ENCODE measurements at places on chromosomes 3 and 15. TPM values are rescaled to one million over a fixed set of nuclear protein-coding genes. Genes with fewer than 3 reads are reported as not detected.
A peak's percentile ranks its signal among the peaks of the same experiment; 100 is the strongest.

- no peaks in the 10 kb centered on the region for H3K27me3 ChIP-seq
- DNase-seq = no peak
- peaks cover 16% of the 10 kb centered on the region for H3K36me3 ChIP-seq
- no peak overlapping the region for H3K4me3 ChIP-seq
- peaks cover 19% of the 10 kb centered on the region for H3K4me1 ChIP-seq
Observed at GRCh38 chr3:67620869-67621268, 33.5 kb downstream of the SUCLG2 start.

GRCh38 chr3:134126153-134126552 is 96.4 kb upstream of the SLCO2A1 start:
- no peak for DNase-seq
- H3K4me3 ChIP-seq = no peak overlapping the region
- no peaks in the 10 kb centered on the region for H3K27me3 ChIP-seq

DNA sequence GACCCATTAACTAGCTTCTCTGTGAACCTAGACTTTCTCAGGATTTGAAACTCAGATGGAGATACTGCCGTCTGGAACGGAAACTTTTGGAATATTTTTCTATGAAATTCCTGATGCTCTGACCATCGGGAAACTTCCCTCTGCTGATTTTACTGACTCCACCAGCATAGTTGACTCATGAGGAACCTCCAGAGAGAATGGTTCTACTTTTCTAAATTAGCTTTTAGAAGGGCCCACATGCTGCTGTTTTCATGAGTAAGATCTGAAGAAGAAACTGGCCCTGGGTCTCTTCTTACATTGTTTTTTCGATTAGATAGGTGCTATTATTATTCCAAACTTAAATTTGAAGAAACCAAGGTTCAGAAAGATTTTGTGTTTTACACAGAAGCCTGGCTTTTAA is 326.3 kb upstream of the NR2E3 start:
- peaks cover 2% of the 10 kb centered on the region for H3K27me3 ChIP-seq
- H3K36me3 ChIP-seq = no peaks in the 10 kb centered on the region
- no peak overlapping the region for H3K4me3 ChIP-seq
- no peak for DNase-seq
- no peaks in the 10 kb centered on the region for H3K4me1 ChIP-seq

GRCh38 chr3:141928631-141929270 is 52.3 kb downstream of the ATP1B3 start:
- no peak overlapping the region for H3K4me3 ChIP-seq
- H3K27me3 ChIP-seq = no peaks in the 10 kb centered on the region
- H3K36me3 ChIP-seq = peaks cover 28% of the 10 kb centered on the region
- DNase-seq = no peak
- no peak overlapping the region for H3K27ac ChIP-seq

DNA sequence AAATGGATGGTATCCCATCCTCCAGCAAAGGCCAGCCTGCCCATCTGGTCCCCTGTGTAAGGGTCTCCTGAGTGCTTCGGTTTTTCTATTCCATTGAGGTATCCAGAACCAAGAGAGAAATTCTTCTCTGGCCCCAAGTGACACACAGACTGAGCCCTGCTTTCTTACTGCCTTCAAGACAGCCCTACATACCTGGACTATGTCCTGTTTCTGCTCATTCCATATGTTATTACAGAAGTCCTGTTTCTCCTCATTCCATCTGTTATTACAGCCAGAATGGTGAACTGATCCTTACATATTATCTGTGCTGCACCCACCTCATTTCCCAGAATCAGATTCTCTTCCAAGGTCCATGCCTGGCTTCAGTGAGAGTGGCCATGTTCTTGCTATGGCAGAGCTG is 115.2 kb downstream of the DCLK3 start:
- no peaks in the 10 kb centered on the region for H3K27me3 ChIP-seq
- H3K4me1 ChIP-seq = no peaks in the 10 kb centered on the region
- H3K4me3 ChIP-seq = no peak overlapping the region
- H3K36me3 ChIP-seq = no peaks in the 10 kb centered on the region

GRCh38 chr3:24678421-24678865 is 183.8 kb upstream of the THRB start:
- H3K36me3 ChIP-seq = no peaks in the 10 kb centered on the region
- no peak for DNase-seq
- no peak overlapping the region for H3K27ac ChIP-seq
- H3K4me1 ChIP-seq = no peaks in the 10 kb centered on the region
- H3K4me3 ChIP-seq = no peak overlapping the region
- no peaks in the 10 kb centered on the region for H3K27me3 ChIP-seq

DNA sequence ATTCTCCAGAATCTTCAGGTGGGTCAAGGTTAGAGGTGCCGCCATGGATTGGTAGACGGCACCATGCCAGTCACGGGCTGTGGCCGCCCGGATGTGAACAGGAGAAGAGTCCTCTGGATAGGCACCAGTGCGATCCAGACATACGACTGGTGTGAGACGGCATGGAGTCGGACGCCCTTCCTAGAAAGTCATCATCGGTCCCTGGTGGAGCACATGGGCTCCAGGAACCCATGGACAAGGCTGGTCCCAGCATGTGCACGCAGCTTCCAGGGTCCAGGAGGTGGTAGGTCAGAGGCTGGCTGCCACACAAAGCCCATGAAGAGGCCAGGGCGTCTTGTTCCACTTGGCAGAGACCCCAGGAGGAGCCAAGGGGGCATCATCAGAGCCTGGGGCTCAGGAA is 276.1 kb upstream of the LRRC3B start:
- no peak for DNase-seq
- H3K36me3 ChIP-seq = no peaks in the 10 kb centered on the region
- H3K4me1 ChIP-seq = no peaks in the 10 kb centered on the region
- H3K27me3 ChIP-seq = no peaks in the 10 kb centered on the region
- no peak overlapping the region for H3K4me3 ChIP-seq

GRCh38 chr3:59289831-59290230 is 240.0 kb upstream of the CFAP20DC start:
- peaks cover 9% of the 10 kb centered on the region for H3K36me3 ChIP-seq
- DNase-seq = no peak
- no peaks in the 10 kb centered on the region for H3K4me1 ChIP-seq
- H3K27me3 ChIP-seq = no peaks in the 10 kb centered on the region

DNA sequence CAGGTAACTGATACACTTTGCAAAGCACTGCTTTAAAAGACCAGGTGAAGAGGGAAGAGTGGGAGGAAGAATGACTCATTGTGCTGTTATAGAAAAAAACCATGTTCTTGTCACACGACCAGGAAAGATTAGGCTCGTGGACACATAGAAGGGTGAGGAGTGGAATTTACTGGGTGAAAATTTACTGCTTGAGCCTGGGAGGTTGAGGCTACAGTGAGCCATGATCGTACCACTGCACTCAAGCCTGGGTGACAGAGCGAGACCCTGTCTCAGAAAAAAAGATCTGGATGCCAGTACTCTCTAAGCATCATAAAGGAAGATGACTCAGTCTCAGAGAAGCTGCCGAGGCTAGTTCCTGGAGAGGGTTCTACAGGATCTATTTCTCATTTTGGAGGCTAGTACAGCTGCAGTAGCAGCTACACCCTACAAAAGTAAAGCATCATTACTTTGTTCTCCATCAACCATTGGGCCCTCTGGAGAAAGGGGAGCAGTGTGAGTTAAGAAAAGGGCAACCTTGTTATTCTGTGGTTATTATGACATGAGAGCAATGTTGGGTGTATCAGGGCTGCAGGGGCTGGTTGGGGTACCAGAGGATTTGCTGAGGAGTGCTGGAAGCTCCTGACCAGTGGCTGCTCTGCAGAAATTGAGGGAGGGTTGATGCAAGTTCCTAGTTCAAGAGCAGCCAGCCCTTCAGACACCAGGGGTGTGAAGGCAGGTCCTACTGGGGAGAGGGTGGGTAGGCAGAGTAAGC is 75.4 kb downstream of the CMTM8 start:
- DNase-seq = no peak
- no peaks in the 10 kb centered on the region for H3K36me3 ChIP-seq
- H3K27ac ChIP-seq = no peak overlapping the region
- no peak overlapping the region for H3K4me3 ChIP-seq

- no peak overlapping the region for H3K27ac ChIP-seq
- H3K36me3 ChIP-seq = peaks cover 5% of the 10 kb centered on the region
- DNase-seq = no peak
- H3K27me3 ChIP-seq = no peaks in the 10 kb centered on the region
- H3K4me3 ChIP-seq = no peak overlapping the region
- H3K4me1 ChIP-seq = peaks cover 66% of the 10 kb centered on the region
Observed at GRCh38 chr3:172221547-172221946, 182.2 kb downstream of the FNDC3B start.

DNA sequence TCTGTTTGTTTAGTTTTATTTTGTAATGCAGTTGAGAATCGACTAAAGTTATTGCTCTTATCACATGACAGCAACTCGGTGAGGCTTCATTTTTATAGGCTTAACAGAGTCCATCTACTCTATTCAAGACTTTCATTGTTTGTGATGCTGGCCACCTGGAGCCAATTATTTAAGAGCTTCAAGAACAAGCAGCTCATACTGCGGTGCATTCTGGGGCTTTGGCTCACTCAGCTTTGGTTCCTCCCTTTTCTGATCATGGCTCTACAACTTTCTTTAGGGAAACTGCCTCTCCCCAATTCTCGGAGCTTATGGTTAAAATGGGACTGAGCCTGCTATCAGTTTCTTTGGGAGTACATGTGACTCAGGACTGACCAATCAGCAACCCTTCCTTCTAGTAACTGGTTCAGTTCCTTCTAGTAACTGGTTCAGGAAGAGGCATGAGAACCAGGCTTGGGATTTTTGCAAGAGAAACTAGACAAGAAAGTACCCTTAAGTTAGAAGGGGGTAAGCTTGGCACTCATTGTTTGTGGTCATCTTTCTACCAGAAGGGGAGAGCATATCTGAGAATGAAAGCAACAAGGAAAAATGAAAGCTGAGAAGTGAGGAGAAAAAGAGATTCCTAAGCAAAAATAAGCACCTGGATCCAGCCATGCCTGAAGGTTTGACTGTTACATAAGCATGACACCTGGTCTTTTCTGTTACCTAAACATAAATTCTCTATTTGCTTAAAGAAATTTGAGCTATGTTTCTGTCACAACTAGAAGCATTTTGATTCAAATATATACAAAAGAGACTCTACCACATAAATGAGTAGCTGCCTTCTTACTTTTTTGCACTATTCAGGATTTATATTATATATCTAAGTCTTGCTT is 24.1 kb upstream of the ARHGEF3 start:
- H3K27me3 ChIP-seq = peaks cover 12% of the 10 kb centered on the region
- peaks cover 6% of the 10 kb centered on the region for H3K4me1 ChIP-seq
- no peaks in the 10 kb centered on the region for H3K36me3 ChIP-seq
- no peak overlapping the region for H3K4me3 ChIP-seq

GRCh38 chr3:196662711-196663571 is 23.4 kb downstream of the NRROS start:
- H3K4me3 ChIP-seq = no peak overlapping the region
- no peaks in the 10 kb centered on the region for H3K27me3 ChIP-seq
- no peaks in the 10 kb centered on the region for H3K36me3 ChIP-seq
- peaks cover 28% of the 10 kb centered on the region for H3K4me1 ChIP-seq

- no peaks in the 10 kb centered on the region for H3K4me1 ChIP-seq
- peaks cover 8% of the 10 kb centered on the region for H3K27me3 ChIP-seq
- no peak overlapping the region for H3K27ac ChIP-seq
- DNase-seq = peak; percentile 18
Observed at GRCh38 chr15:45795440-45796069, 160.7 kb downstream of the SQOR start.

DNA sequence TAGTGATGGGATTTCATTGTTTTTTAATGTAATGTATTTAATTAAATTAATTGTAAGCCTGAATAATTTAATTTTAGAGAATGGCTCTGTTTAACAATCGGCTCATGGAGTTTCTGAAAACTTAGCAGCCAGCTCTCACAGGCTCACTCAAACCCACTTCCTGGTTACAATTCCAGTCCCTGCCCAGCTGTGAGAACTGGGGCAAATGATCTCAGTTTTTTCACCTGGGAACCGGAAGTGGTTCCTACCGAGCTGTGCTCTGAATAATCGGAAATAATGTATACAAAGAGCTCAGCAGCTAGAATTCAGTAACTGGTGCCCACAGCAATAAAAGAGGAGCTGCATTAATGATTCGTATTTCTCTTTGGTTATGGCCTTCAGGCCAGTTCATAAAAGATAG is 244.3 kb upstream of the MCTP2 start:
- H3K4me1 ChIP-seq = peaks cover 41% of the 10 kb centered on the region
- no peaks in the 10 kb centered on the region for H3K36me3 ChIP-seq
- H3K27me3 ChIP-seq = no peaks in the 10 kb centered on the region
- no peak for DNase-seq
- no peak overlapping the region for H3K27ac ChIP-seq

DNA sequence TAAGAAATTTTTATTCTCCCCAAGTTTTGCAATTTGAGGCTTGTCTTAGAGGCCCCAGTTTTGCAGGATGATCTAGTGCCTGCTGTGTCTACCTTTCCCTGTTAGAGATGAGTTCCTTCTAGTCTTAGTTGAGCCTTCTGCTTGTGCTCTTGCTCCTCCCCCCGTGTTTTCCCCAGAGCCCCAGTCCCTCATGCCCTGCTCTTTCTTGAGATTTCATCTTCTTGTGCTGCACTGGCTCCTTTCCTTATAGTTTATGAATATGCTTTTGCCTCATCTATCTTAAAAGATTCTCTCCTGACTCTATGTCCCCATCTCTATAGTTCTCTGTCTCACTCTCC is 4.7 kb downstream of the GAP43 start:
- no peaks in the 10 kb centered on the region for H3K36me3 ChIP-seq
- H3K27me3 ChIP-seq = peaks cover 26% of the 10 kb centered on the region
- no peak overlapping the region for H3K27ac ChIP-seq

DNA sequence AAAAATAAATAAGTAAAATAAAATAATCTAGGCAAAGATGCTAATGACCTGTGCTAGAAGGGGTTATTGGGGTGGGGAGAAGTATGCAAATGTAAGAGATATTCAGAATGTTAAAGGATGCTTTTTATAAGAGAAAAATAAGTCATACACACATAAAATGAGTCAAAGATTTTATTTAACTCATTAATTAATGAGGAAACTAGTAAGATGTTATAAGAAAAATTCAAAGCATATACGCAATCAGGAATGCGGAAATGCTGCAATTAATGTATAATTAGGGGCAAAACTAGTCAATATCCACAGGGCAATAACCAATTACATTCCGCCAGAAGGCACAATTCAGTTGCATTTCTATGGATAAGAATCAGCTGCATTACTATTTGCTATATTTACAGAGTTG is 30.1 kb downstream of the MAP3K13 start:
- no peak overlapping the region for H3K27ac ChIP-seq
- no peak overlapping the region for H3K4me3 ChIP-seq
- no peak for DNase-seq
- H3K36me3 ChIP-seq = no peaks in the 10 kb centered on the region
- H3K27me3 ChIP-seq = peaks cover 5% of the 10 kb centered on the region

- H3K4me3 ChIP-seq = peak overlapping the region; percentile 10
- H3K4me1 ChIP-seq = peaks cover 12% of the 10 kb centered on the region
- peak; percentile 12 for DNase-seq
Observed at GRCh38 chr3:189806171-189806951, 175.2 kb downstream of the TP63 start.

- DNase-seq = no peak
- H3K4me1 ChIP-seq = peaks cover 4% of the 10 kb centered on the region
- no peaks in the 10 kb centered on the region for H3K36me3 ChIP-seq
- H3K27me3 ChIP-seq = no peaks in the 10 kb centered on the region
Observed at GRCh38 chr15:71362987-71363968, 248.0 kb downstream of the THSD4 start.

Gene PPP1R14D
- not detected for total RNA-seq

Gene ITIH1
- total RNA-seq = not detected

Gene CFAP91
- total RNA-seq = 7.0 TPM

Gene COL8A1
- 0.14 TPM for total RNA-seq

Gene RTP3
- total RNA-seq = not detected
